Stimulated activated CD4-positive, alpha-beta T cell treated with anti-CD3 and anti-CD28 coated beads, Interleukin-4, amount 100 ng/mL, for 48 hours (primary cell): ENCODE measurements at places on chromosomes 6 and 20.

- DNase-seq = peak; percentile 68
Measured at GRCh38 chr6:73452107-73452461, at the start of gene CGAS. Gene CGAS, minus strand, starts transcription at chr6:73452297. Its CDS starts 116 bp downstream, at chr6:73452181.

DNA sequence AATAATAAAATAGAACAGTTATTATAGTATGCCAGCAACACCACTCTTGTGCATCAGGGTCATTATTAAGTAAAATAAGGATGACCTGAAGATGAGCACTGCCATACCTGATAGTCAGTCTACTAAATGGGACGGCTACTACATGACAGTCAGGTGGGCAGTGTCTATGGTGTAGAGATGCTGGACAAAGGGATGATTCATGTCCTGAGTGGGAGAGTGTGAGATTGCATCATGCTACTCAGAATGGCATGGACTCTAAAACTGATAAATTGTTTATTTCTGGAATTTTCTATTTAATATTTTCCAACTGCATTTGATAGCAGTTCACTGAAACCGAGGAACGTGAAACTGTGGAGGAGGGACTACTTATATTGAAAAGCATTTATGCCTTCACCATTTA lies 38.8 kb downstream of the SNX9 start:
- DNase-seq = no peak

- DNase-seq = no peak
Measured at GRCh38 chr20:20204256-20204655, 151.9 kb downstream of the CFAP61 start.

GRCh38 chr20:41390889-41391288 lies 24.3 kb upstream of the EMILIN3 start:
- DNase-seq = no peak

DNA sequence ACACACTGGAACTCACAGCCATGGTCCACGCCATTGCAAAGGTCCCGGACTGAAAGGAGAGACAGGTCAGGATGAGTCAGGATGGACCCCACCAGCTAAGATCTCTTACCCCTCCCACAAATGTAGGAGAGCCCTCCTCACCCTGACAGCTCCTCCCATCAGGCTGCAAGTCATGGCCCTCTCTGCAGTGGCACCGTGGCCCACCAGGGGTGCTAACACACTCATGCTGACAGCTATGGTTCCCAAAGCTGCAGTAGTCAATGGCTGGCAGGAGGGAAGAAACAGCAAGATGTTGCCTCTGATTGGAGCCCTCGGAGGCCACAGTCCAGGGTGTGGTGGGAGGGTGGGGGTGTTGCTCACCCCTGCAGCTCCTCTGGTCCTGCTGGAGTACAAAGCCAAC lies 5.7 kb upstream of the RBPJL start:
- peak; percentile 32 for DNase-seq

DNA sequence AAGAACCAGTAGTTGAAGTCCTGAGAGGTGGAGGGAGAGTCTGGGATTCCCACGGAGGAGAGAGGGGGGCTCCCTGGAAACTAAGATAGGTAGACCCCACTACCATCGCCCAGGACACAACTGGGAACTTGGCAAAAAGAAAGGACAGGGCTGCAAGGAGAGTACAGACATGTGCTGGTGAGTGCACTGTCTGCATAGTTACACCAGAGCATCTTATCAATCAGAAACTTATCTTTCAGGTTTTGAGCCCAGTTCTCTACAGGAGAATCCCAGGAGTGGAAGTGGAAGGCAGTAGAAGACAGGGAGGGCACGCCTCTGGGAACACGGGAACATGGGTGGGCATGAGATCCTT lies 12.2 kb downstream of the NFKBIL1 start:
- DNase-seq = no peak

DNA sequence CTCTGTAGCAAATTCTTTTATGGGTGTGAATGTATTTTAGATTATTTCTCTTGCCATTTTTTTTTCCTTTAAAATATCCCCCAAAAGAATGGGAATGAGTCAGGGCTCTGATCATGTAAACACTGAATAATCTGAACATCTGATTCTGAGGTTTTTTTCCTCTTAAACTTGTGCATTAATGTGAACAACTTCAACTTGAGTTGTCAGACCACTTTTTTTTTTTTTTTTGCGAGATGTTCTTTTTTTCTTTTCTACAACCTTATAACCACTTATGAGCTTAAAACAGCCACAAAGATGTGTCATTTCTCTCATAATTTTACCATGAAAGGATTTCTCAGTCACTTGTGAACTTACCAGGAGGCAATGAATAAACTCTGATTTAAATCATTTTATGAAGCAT lies 85.3 kb downstream of the TBC1D7 start:
- no peak for DNase-seq
